ENCODE measurements at places on chromosomes 1 and 21.

DNA sequence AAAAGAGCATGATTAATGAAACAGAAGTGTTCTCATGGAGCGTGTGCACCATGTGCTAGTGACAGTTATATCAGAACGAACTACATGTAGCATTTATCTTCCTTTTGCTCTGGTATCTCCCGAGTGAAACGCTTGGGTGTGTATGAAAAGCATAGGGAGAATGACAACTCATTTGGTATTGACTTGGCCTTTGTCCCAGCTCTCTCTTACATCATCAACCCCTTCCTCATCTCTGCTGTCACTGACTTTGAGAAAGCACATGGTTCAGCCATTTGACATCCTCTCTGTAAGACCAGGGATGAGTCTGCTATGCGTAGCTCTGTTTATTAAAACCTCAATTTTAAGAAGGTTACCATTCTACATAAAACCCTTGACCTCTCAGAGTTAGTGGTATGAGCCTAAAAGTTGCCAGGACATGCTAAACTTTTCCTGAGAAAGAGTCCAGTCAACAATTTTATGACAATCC is 201.0 kb downstream of the NRIP1 start:
- no peak for DNase-seq

- no peak for DNase-seq
Measured at GRCh38 chr1:17635811-17636210, 96.3 kb downstream of the ARHGEF10L start.

DNA sequence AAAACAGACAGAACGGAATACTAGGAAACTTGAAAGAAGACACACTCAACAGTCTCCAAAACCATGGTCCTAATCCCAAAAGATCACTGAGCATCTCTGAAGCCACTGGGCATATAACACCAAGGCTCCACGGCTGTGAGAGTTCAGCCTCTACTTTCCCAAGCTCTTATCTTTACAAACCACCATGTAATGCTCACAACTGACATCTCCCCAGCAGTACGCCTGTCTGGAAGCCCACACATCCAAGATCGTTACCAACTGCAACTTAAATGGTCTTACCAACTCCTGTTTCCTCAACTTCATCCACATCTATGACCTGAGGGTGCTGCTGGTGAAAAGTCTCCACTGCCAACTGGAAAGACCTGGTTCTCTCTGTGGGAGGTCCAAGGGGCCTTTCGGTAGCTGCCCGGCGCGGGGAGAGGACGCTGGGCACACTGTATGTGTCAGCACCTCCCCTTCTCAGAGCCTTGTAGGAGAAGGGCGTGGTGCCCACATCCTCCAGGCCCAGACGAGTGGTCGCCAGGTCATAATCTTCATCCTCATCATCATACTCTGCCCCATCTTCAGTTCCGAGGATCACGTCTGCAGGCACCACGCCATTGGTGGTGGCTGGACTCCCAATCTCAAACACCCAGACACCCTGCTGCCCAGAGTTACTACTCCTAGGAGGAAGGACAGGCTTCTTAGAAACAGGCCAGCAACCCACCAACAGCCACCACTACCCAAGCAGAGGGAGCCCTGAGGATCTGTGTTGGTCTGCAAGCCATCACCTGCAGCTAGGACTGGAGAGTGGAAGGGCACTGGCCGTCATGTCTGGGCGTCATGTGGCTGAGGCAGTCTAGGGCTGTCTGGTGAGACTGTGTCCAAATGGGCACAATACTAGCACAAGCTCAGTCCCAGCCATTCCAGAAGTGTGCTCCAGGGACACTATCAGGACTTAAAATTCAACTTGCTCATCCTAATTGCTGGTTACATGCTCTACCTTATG is 23.0 kb downstream of the NID1 start:
- no peak for DNase-seq

DNA sequence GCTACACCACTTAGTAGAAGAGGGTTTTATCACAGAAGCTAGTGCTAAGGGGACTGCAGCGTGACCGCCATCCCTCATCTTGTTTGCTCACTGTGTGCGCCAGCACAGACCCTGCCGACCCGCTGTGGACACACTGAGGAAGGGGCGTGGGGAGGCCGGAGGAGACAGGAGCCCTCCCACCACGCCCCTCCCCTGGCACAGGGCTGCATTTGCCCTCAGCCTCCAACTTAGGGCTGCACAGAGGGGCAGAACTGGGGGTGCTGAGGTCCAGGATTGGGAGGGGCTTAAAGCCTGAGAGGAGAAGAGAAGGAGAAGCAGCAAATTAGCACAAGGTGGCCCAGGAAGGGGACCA is 37.2 kb downstream of the RRP1 start:
- DNase-seq: no peak

DNA sequence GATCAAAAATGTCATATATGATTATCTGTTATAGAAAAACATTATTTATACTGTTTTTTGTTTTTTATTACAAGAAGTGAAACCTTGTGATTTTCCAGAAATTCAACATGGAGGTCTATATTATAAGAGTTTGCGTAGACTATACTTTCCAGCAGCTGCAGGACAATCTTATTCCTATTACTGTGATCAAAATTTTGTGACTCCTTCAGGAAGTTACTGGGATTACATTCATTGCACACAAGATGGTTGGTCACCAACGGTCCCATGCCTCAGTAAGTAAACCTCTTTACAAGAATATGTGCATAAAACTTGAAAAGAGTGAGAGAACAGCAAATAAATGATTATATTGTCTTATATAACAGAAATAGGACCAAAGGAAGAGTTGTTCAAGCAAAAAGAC is 14.5 kb downstream of the CFHR4 start:
- DNase-seq: no peak

- DNase-seq: no peak
Measured at GRCh38 chr1:94068999-94069918, 51.7 kb downstream of the ABCA4 start.

GRCh38 chr1:55284856-55285255 is 69.7 kb upstream of the USP24 start:
- no peak for DNase-seq

GRCh38 chr1:115373305-115373704 is 35.3 kb upstream of the NGF start:
- DNase-seq: no peak

- no peak for DNase-seq
Measured at GRCh38 chr1:168521401-168522000, 22.3 kb downstream of the XCL2 start.

DNA sequence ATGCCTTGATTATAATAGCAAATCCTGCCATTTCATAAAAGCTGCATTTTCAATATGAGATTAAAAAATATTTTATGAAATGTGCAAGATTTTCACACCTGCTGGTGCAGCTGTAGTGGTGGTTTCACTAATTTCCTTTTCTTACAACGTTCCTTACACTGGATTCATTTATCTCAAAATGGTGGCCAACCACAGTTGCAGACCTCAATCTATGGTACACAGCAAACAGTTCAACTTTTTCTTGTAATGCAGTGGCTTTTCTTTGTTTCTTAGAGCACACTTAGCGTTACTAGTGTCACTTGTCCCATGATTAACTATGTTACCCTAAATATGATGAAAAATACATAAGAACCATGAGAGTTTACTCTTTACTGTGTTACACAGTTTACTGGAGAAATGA is 32.7 kb downstream of the FCER1A start:
- DNase-seq: no peak

DNA sequence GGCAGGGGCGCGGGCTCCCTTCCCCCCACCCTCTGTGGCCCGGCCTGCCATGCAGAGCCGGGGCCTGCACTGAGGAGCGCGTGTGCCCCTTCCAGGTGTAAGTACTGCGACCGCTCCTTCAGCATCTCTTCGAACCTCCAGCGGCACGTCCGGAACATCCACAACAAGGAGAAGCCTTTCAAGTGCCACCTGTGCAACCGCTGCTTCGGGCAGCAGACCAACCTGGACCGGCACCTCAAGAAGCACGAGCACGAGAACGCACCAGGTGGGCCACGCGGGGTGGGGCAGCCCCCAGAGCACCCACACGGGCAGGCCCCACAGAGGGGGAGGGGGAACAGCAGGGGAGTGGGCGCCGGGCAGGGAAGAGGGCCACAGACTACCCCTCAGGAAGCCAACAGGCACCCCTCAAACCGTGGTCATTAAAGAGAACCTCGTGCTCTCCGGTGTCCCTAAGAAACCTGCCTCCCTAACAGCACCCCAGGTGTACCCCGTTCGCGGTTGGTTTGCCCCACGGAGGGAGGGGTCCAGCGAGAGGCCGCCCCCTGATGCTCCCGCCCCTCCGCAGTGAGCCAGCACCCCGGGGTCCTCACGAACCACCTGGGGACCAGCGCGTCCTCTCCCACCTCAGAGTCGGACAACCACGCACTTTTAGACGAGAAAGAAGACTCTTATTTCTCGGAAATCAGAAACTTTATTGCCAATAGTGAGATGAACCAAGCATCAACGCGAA is 28.8 kb upstream of the ARHGEF16 start:
- no peak for DNase-seq

DNA sequence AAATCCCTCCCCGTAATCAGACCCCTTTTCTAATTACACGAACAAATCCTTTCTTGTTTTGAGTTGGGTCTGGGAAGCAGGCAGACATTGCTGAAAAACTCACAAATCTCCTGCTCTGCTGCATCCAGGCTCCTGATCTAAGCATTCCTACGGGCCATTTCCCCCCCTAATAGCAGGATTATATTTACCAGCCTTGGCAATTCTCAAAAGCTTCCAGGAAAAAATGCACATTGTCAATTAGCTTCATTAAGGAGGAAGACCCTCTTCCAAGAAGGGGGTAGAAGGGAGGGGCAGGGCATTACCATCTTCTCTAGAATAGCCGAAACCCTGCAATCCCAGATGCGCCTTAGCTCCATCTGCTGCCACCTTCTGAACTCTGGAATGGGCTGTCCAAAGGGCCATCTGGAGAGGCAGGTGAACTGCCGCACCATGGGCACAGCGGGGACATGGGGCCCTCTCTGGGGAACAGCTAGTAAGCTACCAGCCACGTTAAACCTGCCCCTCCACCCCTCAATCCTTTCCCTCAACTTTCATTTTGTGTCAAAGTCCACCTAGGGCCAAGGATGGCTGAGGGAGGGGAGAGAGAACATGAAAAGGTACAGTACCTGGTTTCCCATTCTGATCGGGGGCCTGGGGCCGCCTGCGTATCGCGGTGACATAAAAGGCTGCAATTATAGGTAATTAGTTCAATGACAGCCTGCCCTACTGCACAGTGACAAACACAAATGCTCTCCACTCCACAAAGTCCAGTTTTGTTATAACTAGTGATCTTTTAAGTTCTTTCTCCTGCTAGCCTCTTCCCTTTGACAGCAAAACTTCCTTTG is 56.8 kb downstream of the MRPL37 start:
- no peak for DNase-seq

DNA sequence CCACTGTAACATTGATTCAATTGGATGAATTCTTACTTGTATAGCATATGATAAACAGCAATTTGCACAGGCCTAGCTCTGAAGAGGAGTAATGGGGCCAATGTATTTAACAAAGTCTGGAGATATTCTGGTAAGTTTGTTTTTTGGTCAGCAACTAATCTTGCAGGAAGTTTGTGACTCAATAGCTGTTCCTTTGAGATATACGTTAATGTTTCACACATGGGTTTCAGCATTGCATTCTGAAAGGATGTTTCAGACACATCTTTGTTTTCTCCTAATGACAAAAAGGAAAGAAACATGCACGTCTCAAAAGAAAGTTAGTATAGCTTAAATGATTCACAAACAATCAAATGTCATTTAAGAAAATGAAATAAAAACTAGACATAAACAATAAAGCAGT is 49.0 kb downstream of the LTN1 start:
- DNase-seq: no peak

- DNase-seq: no peak
Measured at GRCh38 chr1:194014014-194014413, 827.6 kb upstream of the B3GALT2 start.

GRCh38 chr1:202798260-202798659 is 10.0 kb downstream of the KDM5B start:
- DNase-seq: no peak

DNA sequence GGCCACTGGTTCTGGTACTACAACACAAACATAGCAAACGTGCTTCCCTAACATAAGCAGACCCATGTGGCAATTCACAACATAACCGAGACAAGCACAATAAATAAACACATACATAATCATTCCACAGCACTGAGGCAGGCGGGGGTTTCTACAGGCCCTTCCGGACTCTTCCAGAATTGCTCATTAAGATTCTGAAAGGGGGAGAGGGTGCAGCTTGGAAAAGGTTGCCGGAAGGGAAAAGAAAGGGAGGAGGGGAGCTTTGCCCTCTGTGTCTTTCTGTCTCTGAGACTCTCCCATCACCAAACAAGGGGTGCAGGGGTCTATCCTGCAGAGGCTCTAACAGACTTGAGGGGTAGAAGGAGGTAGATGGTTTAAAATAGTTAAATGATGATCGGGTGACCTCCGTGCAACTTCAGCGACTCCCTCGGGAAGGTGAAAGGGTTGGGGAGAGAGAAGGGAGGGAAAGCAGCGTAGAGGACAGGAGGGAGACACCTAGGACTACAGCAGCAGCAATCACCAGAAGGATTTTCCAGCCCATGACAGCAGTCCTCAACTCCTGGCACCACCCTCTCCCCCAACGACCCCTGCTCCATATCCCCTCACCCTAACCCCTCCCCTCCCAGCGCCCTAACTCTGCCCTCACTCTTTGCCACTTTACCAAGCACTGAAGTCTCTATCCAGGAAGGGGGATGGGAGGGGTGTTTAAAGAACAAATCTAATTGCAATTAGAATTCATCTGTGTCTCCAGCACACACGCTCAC is 365.5 kb upstream of the ESRRG start:
- DNase-seq: no peak

- DNase-seq: no peak
Measured at GRCh38 chr1:192610112-192610889, 25.6 kb upstream of the RGS13 start.

DNA sequence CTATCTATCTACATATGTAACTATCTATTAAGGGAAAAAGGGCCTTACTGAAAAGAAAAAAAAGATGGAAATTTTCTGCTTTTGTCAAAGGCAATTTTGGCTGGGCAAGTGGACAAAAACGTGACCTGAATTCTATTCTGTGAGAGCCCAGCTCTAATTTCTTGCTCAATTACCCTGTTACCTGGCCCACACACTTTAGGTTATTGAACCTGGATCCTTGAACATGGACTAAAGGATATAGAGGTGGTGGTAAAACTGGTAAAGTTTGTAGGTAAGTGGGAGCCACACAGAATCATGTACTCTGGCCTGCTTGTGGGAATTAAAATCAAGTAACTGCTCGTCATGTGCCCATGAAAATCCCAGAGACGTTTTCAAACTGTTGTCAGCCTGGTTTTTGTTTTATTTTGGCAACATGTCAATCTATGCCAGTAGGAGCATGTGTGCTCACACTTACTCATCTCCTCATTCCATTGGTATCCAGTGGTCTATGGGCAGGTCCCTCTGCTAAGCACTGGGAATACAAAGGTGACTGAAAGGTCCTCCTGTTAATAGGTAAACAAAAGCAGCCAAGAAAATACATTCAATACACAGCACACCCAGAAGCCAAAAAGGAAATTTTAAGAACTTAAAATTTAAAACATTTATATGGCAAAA is 113.7 kb upstream of the WARS2 start:
- DNase-seq: no peak

- no peak for DNase-seq
Measured at GRCh38 chr1:216224233-216224632, 199.0 kb downstream of the USH2A start.

DNA sequence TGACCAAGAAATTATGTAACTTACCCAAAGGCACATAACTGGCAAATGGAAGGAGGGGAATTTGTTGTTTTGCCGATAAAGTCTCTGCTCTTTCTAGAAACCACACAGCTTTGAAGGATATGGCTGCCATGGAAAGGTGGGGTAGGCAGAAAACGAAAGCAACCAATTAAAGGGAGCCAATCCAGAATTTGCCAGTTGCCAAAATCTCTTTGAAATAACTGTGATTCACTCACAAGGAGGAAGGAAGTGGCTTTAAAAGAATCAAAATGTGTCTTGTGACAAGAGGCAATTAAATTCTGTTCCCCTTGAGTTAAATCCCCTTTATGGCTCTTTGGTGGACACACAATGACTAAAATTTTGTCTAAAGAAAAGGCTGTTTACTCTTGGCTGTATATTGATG is 61.2 kb upstream of the CCDC190 start:
- no peak for DNase-seq

All from neural crest cell (in vitro differentiated cells).